CD4-positive, alpha-beta T cell treated with Interleukin-17A for 4 hours (primary cell): ENCODE measurements at places on chromosomes 12 and 14.

DNA sequence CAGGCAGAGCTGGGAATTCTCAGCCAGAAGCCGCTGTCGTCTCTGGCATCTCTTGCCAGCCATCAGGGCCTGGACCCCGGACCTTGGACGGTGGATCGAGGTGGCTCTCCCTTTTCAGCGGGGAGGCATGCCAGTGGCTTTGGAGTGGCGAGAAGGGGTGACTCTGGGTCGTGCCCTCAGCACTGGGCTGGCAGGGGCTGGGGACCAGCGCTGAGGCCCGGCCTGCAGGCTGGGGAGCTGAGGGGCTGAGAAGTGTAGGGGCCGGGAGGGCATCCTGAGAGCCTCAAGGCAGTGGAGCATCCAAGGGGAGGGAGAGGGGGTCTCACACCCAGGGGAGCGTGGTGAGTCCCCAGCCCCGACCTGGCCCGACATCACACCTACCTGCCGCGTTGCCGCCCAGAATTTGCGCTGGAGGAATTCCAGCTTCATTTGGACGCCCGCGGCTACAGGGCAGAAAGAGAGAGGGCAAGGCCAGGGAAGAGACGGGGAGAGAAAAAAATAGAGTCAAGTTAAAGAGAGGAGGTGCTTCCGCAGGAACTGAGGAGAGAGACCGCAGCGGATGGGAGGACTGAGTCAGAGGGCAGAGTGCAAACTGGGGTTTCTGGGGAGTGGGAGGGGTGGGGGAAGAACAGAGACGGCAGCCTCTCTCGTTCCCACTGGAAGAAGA, 9.0 kb upstream of the LRTM2 start:
- DNase-seq: peak; percentile 61

GRCh38 chr12:80321653-80322052, 122.4 kb upstream of the PTPRQ start:
- DNase-seq: no peak

GRCh38 chr12:124236625-124237031, 58.3 kb upstream of the RFLNA start:
- no peak for DNase-seq

DNA sequence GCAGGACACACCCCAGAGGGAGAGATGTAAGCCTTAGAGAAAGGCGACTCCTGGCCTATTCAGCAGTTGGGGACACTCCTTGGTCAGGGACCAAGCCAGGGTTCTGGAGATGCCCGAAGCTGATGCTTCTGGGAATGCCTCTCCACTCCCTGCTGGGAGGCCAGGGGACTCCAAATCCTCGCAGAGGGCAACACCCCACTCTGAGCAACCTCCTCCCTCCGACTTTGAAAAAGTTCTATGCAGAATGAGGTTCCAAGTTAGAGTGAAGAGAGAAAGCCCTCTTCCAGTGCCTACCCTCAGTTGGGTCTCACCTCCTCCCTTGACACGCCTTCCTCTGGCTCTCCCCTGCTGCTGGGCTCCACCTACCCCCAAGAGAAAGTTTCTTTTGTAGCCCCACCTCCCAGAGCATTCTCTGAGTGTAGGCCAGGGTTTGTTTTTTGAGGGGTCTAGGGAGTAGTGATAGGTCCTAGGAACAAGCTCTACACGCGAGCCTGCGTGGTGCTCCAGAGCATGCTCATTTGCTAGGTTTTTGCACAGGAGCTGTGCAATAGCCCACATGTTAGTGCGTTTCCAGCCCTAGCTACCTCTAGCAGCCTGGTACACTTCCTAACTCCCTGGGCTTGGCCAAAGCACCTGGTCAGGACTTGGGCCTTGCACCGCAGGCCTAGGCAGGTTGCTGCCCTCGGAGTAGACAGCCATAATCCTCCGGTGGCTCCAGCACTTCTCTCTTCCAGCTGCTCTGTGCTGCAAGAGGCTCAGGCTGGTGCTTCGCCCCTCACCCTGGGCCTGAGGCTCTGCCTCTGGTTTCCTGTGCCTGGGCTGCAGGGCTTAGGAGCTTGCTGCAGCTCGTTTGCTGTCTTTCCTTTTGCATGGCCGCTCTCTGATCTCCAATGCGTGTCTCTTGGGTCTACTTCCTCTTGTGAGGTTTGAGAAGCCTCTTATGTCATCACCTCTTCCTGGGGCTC, 590 bp upstream of the CEBPE start:
- peak; percentile 71 for DNase-seq

GRCh38 chr12:112473056-112473455, 54.3 kb downstream of the PTPN11 start:
- DNase-seq: no peak

DNA sequence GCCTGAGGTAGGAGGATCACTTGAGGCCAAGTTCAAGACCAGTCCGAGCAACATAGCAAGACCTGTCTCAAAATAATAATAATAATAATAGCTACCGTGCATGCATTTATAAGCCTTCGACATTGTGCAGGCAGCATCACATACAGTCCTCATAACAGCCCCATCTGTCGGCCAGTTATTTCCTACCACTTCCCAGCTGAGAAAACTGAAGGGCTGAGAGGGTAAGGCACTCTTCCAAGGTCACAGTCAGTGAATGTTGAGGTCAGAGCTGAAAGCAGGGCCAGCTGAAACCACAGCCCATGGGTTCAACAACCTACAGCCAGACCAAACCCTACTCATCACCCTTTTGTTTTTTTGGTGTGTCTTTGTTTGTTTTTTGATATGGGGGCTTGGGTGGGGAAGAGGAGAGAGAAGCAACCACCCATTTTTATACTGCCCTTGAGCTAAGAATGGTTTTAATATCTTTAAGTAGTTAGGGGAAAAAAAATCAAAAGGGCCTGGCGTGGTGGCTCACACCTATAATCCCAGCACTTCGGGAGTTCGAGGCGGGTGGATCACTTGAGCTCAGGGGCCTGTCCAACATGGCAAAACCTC, 16.8 kb upstream of the ITPK1 start:
- peak; percentile 50 for DNase-seq
